ENCODE measurements at places on chromosomes 2 and 18.

DNA sequence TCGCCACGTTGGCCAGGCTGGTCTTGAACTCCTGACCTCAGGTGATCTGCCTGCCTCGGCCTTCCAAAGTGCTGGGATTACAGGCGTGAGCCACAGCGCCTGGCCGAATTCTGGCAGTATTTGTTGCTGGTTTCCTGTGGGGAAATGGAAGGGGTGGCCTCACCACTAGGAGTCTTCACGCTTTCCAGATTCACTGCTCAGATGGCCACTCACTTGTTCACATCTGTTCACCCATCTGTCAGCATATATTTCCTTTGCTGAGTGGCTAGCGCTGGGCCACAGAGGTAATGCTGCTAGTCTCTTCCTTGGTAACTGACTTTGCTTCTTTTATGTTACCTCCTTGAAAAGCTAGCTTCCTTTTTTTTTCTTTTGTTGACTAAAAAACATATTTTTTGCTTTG lies 27.2 kb downstream of the TMEM177 start:
- DNase-seq: no peak

DNA sequence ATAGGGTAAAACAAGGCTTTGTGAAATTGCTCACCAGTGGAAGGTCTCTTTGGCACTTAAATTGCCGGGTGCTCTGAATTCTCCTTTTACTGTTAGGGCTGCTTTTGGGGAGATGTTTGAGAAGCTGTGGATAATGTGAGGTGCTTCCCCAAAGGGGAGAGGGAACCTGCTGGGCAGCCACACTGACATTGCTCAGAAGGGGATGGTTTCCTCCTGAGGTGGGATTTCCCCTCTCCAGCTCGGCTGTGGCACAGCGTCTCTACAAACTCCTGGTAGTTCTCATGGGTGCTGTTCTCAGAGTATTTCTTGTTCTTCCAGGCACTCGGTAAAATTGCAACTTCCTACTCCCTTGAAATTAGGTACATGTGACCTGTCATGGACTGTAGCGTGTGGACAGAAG lies 124.2 kb downstream of the LPIN1 start:
- no peak for DNase-seq

DNA sequence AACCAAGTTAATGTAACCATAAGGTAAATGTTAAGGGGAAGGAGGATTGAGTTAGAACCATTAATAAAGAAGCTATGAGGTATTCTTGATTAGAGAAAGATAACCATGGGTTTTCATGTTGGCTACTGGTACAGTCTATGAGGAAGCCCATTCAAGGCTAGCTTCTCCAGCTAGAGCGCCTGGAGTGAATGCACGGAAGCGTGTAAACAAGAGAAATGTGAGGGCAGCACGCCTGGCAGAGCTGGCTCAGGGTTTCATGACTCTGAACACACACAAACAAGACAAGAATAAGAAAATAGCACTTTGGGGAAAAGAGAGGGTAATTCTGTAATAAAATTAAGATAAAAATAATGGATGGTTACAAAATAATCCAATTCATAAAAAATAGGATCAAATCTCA lies 255.3 kb downstream of the PDE11A start:
- DNase-seq: no peak

DNA sequence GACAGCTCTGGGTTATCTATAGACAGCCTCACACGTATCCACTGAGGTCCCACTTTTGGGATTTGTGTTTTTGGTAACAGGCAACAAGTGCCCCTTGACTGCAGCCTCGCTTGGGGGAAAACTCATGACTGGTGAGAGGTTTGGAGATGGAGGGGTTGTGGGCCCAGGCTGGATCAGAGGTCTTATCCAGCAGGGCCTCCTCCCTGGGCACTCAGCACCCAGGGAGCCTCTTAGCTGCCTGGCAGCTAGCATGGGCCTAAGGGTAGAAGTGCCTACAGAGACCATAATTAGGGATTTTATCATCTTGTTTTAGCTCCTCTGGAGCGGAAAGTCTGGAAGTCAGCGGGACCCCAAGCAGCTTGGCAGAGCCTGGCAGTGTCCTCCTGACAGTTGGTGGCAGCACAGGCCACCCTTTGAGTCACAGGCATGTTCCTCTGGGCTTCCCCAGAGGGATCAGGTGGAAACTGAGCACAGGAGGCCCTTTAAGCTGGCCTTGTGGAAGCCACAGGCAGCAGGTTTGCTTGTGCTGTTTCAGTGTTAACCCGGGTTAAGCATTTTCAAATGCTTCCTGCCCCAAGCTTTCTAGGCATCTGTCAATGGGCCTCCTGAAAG lies 143.1 kb downstream of the KCTD1 start:
- DNase-seq: no peak

DNA sequence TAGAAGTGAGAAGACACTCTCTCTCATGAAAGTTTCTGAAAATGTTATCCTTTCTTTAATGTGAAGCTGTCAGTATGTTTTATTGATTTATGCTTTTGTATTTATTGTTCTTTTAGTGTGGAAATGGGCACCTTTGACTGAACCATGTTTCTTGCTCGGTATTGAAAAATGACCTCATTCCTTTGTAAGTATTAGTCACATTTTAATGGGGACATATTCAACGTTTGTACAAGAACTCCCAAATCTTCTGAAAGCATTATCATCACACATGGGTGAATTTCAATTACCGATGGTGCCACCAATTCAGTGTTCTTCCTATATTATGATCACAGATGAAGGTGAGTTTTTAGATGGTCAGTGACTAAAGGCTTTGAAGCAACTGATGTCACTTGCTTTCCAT lies 371.8 kb upstream of the GCFC2 start:
- no peak for DNase-seq

- DNase-seq: peak; percentile 88
Observed at GRCh38 chr2:75076088-75076487, 117.6 kb downstream of the POLE4 start.

DNA sequence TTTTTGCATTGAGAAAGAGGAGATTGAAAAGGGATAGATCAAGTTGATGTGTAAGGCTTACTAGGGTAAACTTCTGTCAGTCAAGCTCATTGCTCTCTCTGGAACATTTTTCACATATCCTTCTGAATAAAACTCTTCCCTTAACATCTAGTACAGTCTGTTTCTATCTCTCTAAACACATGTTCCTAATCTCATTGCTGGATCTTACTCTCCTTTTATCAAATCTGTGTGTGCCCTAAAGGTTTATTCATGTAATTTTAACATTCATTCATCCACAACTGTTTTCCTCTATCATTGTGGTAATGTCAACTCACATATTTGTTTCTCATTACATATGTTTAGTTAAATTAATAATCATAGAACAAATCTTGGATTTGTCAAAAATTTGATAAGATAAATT lies 277.9 kb upstream of the GULP1 start:
- DNase-seq: no peak

DNA sequence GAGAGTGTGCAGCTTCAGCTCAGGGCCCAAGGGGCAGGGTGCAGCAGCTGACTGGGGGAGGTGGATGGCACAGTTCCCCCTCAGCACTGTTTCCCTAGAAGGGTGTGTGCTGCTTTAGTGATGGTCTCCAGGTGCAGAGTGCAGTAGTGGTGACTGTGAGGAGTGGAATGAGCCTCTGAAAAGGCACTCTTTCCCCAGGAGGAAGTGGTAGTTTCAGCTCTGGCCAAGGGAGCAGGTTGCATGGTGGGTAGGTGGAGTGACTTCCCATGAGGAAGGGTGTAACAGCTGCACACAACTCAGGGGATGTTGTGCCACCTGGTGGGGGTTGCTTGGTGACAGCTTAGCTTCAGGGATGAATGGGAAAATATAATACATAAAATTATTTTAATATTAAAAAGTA lies 251.5 kb upstream of the NXPH2 start:
- no peak for DNase-seq

GRCh38 chr2:127414638-127415592 lies 3.3 kb upstream of the PROC start:
- DNase-seq: no peak

- DNase-seq: no peak
Observed at GRCh38 chr2:44743473-44743872, 198.0 kb upstream of the SIX3 start.

DNA sequence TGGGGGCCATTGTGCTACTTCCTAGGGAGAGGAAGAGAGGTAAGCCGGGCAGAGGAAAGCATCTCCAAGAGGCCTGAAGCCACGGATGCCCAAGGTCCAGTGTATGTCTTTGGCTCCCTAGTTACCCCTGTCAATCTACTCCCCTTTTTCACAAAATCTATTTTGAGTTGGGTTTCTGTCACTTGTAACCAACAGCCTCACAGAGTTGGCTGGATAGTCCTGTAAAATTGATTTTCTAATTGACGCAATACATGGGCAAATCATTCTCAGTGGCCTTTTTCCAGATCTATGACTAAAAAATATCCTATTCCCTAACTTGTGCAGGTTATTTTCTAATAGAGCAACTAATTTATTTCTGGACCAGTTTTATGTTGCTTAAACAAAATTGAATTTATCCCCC lies 168.4 kb downstream of the IRS1 start:
- no peak for DNase-seq

GRCh38 chr18:76443519-76444445 lies 51.3 kb downstream of the ZNF516 start:
- DNase-seq: no peak

Measured in NCI-H2107 (cell line).